ENCODE measurements at places on chromosomes 4 and X.

GRCh38 chrX:136450050-136450830 lies 37.5 kb upstream of the BRS3 start:
- DNase-seq = no peak

GRCh38 chrX:21870494-21870893 lies 14.7 kb downstream of the YY2 start:
- no peak for DNase-seq

DNA sequence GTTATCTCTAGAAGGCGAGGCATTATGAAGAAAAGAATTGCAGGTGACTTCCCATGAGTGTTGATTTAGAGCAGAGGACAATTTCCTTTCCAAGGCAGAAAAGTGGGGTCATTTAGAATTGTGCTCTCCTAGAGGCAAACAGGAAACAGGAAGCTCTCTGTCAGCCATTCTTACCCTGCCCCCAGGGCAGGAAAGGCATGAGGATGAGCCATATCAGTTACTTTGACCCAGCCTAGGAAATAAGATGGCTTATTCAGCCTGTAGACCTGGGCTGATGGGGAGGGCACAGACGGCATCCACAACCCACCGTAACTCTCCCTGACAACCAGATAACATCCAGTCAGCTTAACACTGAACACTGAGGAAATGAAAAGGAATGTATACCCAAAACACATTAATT lies 88.8 kb upstream of the KDR start:
- no peak for DNase-seq

DNA sequence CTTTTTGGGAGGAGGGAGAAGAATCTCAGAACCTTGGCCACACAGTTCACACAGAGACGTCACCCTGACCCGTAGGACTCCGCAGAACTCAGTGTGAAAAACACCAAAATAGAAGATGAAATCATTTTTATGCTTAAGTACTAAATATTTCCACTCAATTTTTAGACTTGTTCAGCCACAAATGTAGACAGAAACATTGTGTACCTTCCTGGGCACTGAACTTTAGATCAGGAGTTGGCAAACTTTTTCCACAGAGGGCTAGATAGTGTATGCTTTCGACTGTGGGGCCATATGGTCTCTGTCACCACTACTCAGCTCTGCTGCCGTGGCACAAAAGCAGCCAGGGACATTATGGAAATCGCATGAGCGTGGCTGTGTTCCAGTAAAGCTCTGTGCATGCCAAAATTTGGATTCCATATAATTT lies 61.8 kb upstream of the STOX2 start:
- no peak for DNase-seq

GRCh38 chr4:155891058-155891457 lies 12.4 kb upstream of the TDO2 start:
- no peak for DNase-seq

GRCh38 chrX:48749182-48749581 lies 12.4 kb upstream of the GLOD5 start:
- no peak for DNase-seq

DNA sequence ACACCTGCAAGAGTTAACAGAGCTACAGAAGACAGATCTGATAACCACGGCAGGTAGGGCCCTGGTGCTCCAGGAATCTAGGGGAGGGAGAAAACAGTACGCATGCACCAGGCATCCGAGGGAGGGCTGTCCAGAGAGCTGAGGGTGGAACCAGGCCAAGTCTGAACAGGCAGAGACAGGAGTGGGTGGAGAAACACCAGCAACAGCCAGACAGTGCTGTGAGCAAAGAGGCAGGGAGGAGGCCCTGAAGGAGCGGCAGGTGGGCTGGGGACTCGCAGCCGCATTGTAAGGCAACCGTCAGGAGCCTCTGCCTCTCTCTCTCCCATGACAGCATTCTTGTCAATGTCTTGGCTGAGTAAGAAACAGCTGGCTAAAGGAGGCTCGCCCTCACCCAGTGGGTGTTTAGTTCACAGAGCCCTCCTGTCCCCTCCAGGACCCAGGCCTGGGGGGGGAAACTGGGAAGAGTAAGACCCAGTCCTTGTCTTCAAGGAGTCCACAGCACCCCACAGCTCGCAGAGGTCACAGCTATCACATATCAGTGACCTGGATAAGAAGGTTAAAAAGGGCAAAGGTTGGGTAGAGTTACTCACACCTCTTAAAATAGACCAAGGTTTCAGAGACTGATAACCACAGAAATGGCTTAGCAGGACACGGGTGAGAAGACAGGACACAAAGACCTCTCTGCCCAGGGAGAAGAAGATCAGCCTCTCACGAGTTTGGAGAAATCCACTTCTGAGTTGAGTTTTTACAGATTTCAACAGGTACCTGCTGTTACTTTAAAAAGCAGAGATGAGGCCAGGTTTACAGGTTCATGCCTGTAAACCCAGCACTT lies 10.5 kb downstream of the ACSL1 start:
- no peak for DNase-seq

- DNase-seq = no peak
These were observed 72.9 kb downstream of the WDR19 start for GRCh38 chr4:39255266-39255665.

GRCh38 chr4:37693450-37694190 lies 7.4 kb upstream of the RELL1 start:
- DNase-seq = no peak

DNA sequence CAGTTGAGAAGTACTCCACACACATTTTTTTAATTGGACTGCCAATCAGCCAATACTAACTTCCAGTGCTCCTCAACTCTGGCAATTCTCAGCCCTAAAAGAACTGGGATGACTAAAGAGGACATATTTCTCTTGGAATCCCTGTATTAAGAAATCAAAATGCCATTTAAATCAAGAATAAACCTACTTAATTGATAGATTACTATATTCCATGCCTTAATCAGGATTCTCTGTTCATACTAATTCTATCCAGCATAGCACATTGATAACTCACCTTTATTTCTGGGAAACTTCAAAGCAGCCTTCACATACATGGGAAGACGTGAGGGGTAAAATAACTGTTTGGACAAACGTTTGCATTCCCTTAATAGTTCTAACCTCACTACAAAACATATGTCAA lies 93.0 kb upstream of the DKK2 start:
- no peak for DNase-seq

DNA sequence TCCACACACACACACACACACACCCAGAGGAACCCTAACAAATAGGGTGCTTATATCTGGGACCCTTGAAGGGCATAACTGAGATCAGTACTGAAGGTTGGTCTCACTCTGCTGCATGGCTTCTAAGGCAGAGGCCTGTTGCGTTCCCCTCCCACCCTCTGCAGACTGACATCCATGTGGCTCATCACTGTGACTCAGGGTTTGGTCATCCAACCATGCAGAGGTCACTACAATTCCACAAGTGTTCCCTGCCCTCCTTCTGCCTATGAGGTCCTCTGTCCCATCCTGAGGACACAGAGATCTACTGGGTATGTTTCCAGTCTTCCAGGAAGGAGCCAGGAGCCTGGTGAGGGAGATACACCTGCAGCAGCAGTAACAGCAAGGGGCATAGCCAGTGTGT lies 55.8 kb downstream of the XAGE2 start:
- no peak for DNase-seq
